ENCODE measurements at places on chromosomes 5 and 9.

- peak; percentile 59 for DNase-seq
Observed at GRCh38 chr9:122904466-122904822, 715 bp downstream of the RC3H2 start.

DNA sequence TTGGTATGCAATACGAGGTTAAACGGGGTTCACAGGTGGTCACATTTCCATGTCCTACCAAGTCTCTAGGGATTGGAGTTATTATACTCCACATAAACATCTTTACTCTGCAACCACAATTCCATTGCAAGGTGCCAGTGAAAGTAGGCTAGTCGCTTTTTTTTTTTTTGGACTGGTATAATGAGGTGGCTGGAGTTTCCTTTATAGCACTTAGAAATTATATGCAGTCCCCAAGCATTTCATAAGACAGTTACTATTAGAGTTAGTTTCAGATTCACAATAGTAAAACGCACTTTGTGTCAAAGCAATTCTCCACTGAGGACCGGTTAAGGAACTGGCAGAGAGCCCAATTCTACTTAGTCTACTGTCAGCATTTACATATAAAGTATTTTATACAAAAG, 1.4 kb downstream of the MEF2C start:
- peak; percentile 91 for DNase-seq

- DNase-seq, result no peak
Observed at GRCh38 chr5:52893863-52894262, 95.3 kb upstream of the ITGA2 start.

GRCh38 chr9:26673261-26673660, 219.3 kb downstream of the CAAP1 start:
- DNase-seq, result no peak

DNA sequence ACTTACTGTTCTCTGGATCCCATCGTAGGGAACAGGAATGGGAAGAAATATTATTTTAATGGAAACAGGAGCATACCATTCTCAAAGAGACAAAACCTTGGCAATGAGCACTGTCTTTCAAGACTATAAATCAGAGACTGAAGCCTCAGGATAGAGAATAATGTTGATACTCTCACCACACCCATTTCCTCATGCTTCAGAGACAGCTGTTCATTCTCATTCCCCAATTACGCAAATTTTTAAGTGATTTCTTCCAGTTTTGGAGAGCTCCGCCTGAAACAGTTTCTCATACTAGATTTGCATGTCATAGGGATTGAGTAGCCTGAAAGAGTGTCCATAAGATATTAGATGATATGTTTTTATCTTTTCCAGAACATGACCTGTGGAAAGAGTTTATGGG, 290.5 kb upstream of the RASA1 start:
- DNase-seq, result no peak

GRCh38 chr5:60444661-60445360, 255.2 kb downstream of the DEPDC1B start:
- no peak for DNase-seq

DNA sequence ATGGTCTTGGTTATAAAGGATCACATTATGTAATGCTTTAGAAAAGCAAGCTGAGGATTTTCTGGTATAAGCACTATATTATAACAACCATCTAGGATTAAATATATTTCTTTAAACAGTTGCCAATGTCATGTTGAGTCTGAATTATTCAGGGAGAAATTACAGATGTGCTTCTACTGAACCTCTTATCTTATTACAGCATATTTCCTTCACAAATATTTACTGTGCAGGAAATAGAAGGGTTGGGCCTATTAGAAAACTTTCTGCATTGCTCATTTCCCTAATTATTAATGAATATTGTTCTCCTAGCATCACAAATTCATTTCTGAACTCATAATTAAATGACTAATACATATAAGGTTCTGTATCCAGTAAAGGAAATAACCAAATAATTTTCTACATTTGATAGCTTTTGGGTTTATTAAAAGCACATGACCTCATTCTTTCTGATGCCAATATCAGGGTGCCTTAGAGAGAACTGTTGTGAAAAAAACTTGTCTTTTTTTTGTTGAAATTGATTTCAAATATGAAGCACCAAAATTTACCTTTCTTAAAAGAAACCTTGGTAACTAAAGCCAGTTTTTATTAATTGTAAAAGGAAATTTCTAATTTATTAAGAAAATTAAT, 476.8 kb upstream of the PTGER4 start:
- DNase-seq, result no peak

- no peak for DNase-seq
Observed at GRCh38 chr5:79032031-79032695, 37.3 kb downstream of the DMGDH start.

GRCh38 chr5:143025376-143025775, 255.2 kb downstream of the ARHGAP26 start:
- DNase-seq, result no peak

GRCh38 chr5:59628062-59628828, 265.3 kb downstream of the PDE4D start:
- DNase-seq, result no peak

GRCh38 chr5:145478651-145479050, 356.5 kb downstream of the PRELID2 start:
- DNase-seq, result no peak

DNA sequence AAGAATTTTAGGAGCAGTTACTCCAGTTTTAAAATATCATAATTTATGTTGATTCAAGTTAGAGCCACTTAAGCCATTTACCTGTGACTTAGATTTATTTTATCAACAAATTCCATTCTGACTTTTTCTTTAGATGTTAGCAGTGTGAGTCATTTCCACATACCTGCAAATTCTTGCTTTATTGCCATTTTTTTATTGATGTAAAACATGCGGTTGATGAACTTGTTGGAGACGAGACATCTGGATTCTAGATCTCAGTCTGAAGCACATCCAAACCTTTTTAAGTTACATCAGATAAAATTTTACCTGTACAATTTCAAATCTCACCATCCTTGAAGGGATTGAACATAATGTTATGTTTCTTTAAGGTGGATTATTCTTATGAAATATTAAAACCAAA, 240.9 kb downstream of the IRX1 start:
- no peak for DNase-seq

GRCh38 chr5:57517250-57517649, 34.6 kb upstream of the ACTBL2 start:
- DNase-seq, result no peak

DNA sequence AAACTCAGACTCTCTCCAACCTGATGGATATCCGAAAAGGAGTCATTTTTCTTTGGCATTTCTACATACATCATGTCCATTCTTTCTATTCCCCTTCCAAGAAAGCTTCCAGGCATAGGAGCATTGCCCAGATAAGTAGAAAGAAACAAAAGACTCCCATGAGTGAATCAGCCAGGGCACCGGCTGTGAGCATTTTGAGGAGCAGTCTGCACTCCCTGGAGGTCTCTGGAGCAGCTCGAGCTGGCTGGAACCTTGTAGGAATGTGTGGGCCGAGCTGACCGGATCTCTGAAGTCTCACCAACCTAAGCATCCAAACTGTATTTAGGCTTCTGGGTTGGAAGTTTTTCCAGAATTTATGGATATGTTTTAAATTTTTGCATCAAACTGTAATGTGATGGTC, 161.4 kb upstream of the TRPC7 start:
- DNase-seq, result no peak

DNA sequence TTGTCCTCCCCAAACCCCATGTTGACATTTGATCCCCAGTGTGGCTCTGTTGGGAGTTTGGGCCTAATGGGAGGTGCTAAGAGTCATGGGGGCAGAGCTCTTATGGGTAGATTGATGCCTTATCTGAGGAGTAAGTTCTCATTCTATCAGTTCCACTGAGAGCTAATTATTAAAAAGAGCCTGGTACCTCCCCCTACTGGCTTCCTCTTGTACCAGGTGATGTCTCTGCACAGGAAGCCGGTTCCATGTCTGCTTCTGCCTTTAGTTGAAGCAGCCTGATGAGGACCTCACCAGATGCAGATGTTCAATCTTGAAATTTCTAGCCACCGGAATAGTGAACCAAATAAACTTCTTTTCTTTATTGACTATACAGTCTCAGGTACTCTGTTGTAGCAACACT, 10.8 kb downstream of the GABRB2 start:
- DNase-seq, result no peak

DNA sequence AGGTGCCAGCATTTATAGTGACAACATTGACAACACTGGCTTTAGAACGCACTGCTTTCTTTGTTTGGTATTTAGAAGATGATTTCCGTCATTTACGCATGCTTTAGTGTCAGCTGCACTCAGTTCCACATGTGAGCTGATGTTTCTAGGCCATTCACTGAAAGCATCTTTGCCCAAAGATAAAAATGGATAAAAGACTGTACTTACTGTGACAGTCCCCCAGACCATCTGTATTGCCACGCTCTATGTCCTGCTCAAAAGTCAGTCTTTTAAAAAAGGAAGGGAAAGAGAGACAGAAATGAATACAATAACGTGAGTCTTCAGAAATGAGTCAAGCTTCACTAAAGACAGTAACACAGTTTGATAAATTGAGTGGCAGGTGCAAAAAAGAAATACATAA, 99.3 kb downstream of the SEMA6A start:
- DNase-seq, result no peak

- no peak for DNase-seq
Observed at GRCh38 chr5:73214306-73214705, 41.3 kb downstream of the TMEM174 start.

- DNase-seq, result no peak
Observed at GRCh38 chr5:170496662-170497028, 7.2 kb upstream of the KCNIP1 start.

- no peak for DNase-seq
Observed at GRCh38 chr5:1423901-1424603, 21.2 kb downstream of the SLC6A3 start.

GRCh38 chr5:57684299-57684702, 201.7 kb upstream of the ACTBL2 start:
- DNase-seq, result no peak

GRCh38 chr9:134789168-134789567, 91.4 kb upstream of the FCN2 start:
- DNase-seq, result peak; percentile 76

GRCh38 chr5:37662362-37662761, 177.5 kb downstream of the GDNF start:
- no peak for DNase-seq

DNA sequence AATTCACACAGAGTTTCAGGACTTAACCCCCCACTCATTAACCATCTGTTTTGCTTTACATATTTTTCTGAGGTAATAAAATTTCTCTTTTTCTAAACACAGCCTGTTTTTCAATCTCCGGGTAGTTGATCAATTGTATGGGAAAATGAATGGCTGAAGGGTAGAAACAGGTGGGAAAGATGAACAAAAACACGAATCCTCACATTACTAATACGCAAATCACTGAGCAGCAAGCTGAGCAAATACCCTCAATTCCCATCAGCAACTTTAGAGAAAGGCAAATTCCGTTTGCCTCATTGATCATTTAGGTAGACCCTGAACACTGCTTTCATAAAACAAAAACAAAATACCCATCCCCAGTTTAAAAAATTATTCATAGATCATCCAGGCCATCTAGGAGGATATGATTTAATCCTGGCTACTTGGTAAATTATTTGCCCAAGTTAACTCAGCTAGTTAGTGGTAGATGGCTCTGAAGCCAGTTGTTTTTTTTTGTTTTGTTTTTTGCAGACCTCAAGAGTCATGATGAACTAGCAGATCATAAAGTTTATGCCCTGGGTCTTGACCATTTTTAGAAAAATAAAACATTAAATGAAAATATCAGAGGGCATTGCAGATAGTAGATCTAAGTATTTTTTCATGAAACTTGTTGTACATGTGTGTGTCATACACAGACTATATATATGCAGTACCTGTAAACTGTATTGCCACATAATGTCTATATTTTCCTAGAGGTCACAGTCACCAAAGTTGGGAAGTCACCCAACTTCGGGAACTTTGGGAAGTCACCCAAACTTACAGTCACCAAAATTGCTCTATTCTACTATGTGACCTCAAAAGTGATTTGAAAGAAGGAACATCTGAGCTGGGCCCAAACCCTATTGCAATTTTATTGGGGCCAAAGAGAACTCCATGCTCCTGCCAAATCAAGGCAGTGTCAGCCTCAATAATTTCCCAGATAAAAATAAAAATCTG, 1.6 kb upstream of the CD274 start:
- no peak for DNase-seq

DNA sequence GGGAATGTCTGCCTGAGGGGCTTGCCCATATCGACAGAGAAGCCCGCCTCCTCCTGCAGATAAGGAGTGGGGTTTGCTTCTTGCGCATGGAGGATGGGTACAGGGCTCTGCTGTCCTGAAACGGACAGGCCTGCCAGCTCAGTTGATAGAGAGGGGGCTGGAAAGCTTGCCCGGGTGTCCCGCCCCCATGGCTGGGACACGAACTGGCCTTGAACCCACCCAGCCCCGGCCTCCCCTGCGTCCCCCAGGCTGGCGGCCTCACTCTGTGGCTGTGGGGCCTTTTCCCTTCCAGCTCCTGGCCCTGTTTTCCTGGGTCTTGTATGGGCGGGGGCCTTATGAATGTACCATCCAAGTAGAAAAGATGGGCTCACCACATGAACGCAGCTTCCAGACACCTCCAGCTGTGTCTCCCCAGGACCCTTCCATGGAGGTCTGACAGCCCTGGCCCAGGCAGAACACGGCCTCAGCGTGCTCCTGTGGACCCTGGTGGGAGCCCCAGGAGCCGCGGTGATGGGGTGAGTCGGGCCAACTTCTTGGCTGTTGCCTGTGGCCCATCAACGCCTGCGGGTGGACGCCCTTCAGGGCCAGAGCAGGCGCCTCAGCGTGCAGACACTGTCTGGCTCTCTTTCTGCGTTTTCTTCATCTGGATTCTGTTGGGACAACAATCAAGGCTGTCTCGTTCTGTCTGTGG, 15.9 kb upstream of the SLC2A6 start:
- no peak for DNase-seq

DNA sequence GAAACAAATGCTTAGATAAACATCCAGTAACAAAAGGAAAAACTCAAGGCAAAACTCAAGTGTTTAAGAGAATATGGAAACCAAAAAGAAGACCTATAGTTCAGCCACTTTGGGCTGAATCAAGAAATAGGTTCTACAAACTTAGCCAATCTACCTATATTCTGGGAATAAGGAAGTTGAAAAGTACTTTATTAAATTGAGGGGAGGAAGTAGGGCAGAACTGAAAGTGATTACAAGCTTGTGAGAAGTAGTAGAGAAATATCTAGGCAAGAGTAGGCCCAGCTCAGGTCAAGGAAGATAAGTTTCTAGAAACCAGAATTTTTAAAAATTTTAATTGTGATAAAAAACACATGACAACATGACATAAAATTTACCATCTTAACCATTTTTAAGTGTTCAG, 384.8 kb upstream of the PCSK5 start:
- no peak for DNase-seq

- no peak for DNase-seq
Observed at GRCh38 chr5:93995126-93995621, 253.8 kb upstream of the POU5F2 start.

DNA sequence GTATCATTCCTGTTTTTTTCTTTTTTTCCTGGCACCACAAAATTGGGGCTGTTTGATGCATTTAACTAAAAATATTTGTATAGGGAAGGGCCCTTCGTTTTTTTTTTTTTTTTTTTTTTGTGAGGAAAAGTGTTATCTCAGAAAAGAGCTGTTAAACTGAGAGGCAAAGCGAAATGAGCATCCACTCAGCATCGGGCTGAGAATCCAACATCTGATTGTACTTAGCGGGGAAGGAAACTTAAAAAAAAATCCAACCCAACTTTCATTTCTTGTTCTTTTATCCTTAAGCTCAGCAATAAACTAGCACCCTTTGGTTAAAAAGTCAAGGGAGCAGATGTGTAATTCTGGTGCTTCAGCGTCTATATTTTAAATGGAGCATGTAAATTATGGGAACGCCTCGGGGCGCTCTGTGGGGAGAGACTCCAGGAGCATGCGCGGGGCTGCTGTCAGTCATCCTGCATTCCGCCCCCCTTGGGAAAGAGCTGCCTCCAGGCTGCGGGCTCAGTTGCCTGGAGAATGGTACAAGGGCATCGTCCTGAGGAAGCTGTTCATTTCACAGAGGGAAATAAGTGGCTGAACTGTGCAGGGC, 33.3 kb downstream of the DMRT2 start:
- peak; percentile 64 for DNase-seq
